ENCODE measurements at places on chromosomes 1 and 21.

DNA sequence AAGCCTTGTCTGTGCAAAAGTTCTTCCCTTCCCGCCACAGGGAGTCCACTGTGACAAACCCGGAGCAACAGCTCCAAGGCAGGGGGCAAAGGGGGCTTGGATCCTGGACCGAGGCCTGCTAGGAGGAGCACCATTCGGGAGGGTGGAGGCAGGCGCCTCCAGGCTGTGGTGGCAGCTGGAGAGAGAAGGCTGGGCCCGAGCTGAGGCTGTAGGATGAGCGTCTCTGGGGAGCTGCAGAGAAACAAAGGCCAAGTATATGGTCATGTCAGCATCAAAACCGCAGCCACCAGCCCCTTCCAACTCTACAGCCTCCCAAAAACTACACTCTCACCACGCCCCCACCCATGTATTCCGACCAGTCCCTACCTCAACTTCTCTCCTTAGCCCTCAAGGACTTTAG, 579 bp downstream of the SH3BP5L start:
- ATAC-seq: no peak

GRCh38 chr1:22259551-22260282, 116.8 kb upstream of the WNT4 start:
- ATAC-seq: no peak

- ATAC-seq: no peak
These were observed 1500.2 kb upstream of the PRMT6 start for GRCh38 chr1:105556266-105556665.

GRCh38 chr21:34830386-34831170, 161.8 kb downstream of the CLIC6 start:
- no peak for ATAC-seq

GRCh38 chr1:9569267-9569666, 19.4 kb upstream of the TMEM201 start:
- ATAC-seq: no peak

- no peak for ATAC-seq
These were observed 269.8 kb downstream of the S1PR1 start for GRCh38 chr1:101506541-101507164.

- ATAC-seq: no peak
These were observed 683.3 kb upstream of the CXADR start for GRCh38 chr21:16829532-16829931.

GRCh38 chr1:34603594-34603993, 151.3 kb upstream of the GJB5 start:
- ATAC-seq: no peak

DNA sequence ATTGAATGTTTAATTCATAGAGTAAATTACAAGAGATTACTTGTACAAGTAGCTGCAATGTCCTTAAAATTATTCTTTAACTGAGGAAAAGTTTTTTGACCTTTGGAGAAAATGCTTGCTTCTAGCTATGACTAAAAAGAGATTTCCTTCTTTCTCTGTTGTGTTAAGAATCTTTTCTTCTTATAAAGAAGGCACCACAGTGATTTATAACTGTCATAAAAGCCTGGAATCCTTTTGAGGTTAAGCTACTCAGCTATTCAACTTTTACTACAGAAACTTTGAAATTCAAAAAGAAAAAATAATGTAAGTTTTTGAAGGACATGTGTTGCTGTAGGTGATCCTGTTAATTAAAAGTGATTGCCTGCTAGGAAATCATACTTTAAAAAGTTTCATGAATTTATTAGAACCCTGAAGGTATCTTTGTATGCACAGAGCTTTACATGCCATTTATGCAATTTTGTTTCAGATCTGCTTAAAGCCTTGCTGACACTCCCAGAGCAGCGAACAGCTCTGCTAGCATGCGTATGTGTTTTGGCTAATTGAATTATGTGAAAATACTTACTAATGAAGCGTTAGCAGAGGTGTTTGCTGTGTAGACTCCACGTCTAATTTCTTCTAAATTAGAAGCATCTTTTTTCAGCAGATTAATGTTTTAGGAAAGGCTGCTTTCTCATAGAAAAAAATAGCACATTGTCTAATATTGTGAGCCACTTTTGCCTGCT, 94.7 kb upstream of the SMYD2 start:
- ATAC-seq: no peak

- ATAC-seq: no peak
These were observed 266.9 kb downstream of the TGFB2 start for GRCh38 chr1:218611916-218612585.

GRCh38 chr1:199706826-199707606, 320.5 kb upstream of the NR5A2 start:
- no peak for ATAC-seq

GRCh38 chr1:116062201-116062600, 49.0 kb upstream of the MAB21L3 start:
- no peak for ATAC-seq

DNA sequence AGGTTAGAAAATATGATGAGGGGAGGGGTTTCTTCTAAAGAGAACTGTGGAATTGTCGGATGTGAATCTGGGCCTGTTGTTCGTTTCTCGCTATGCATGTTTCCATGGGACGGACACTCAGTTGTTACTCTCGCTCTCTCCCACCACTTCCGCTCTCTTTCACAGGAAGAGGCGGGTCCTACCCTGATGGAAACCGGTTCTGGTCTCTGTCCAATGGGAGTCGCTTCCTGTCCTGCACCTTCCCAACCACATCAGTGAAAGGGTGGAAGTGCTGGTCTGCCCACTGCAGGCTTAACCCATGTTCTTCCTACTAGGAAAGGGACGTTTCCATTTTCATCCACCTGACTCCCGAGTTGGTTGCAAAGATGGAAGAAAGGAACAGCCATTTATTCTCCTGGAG, 119.4 kb downstream of the KCNJ15 start:
- ATAC-seq: no peak

DNA sequence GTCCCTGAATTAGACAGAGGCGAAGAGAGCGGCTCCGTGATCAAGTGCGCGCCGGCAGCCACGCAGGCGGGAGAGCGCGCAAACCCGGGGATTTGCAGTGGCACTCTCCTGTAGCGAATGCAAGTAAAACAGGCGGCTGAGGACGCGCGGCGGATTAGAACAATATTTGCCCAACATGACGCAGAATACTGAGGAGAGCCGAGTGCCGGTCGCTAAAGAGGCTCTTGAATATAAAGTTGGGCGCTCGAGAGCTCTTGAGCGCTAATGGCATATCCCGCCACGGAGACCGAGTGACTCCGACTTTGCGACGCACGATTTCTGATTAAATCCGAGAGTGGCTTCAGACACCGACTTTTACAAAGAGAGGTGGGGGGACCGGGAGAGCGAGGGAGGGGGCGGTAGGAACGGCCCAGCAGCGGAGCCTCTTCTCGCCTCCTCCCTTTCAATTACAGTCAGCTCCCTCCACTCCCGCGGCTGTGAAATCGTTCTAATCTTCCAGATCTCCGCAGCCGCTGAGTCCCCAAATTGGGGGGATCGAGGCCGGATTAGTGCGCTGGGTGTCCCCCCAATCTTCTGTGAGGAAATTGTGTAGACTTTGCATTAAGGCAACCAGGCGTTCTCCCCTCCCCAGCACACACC, 2.3 kb downstream of the PAX7 start:
- ATAC-seq: no peak

DNA sequence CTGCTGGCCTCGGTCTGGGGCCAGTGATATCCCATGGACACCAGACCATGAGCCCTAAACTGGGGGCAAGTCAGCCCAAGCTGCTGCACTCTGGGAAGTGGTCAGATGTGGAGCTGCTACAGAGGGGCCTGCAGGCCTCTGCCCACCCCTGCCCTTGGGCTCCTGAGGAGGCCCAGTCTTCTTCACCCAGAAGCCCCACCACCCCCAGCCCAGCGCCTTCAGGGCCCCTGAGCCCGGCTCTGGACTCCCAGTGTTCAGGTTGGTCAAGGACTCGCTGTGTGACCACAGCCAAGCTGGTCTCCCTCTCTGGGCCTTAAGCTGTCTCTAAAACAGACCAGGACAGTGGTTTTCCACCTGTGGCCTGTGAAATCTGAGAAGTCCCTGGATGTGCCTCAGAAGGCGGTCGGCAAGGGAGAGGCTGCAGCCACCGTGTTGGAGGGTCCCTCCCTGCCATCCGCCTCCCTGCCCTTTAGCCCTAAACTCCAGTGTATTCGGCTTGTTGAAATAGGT, 79.7 kb upstream of the TMEM51 start:
- ATAC-seq: peak; percentile 16

DNA sequence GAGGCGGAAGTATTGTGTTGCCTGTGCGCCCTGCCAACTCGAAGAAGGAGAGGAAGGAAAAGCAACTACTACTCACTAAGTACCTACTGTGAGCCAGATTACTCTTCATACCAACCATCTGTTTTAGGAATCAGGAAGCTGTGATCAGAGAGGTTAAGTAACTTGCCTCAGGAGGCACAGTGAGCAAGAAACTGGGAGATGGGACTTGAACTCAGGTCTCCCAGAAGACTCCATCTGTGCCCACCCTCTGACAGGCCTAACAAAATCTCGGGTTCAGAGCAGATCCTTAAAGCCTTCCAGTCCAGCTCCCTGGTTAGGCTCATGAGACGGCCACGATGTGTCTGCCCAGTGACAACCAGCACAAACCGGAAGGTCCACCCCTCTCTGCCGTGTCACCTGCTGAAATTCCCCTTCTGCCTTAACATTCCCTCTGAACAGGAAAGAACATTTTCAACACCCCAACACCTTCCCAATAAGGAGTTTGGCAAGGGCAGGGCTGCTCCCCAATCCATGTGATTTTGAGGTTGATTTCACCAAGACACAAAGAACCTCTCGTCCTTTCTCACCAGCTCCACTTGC, 230.1 kb downstream of the TOMM20 start:
- no peak for ATAC-seq

DNA sequence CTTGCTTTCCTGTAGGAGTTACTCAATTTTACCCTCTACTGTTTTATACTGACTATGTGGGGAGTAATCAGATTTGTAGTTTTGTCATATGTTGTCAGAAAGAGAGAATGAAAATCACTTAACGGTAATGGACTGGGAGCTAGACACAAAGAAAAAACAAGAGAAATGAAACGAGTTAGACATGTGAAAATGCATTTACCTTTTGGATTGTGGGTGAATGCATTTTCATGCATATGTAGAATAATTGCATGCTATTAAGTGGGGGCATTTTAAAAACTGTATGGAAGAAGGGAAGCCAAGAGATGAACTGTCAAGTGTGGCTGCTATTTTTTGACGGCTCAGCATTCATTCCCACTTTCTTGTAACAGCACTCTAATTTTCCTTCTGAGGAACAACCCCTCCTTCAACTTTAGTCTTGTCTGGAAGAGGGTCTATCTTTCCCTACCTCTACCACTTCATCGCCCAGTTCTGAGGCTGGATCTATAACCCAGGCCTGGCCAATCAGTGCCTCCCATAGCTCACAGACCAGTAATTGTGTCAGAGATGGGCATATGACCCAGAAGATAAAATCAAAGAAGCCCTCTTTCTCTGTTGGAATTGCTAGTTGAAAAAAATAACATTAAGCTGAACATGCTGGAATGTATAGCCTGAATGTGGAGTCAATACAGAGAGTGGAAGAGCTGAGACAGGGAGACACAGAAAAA, 5.2 kb upstream of the ZNF697 start:
- ATAC-seq: no peak

DNA sequence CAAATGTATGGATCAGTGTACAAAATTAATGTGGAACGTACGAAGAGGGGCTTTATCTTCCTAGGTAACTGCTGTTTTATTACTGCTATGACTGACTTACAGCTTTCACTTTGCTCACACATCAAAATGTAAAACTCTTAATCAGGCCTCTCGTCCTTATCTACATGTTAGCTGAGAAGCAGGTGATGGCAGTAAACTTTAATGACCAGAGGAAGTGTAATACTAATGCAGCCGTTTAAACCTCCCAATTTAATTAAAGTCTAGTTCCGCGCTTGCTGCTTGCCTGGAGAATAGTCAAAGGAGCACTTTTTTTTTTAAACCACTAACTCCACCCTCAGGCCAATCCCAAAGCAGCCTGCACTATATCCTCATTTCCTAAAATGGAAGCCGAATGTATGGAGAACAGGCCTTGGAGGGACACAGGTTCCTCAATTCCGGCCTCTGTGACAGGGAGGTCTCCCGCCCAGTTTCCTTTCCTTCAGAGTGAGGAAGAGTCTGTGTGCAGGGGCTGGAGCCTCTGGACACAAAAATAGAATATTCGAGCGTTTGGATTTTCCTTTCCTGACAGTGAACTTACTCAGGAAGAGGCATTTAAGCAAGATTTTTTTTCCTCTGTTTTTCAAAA, 36.7 kb upstream of the RASAL2 start:
- ATAC-seq: no peak

DNA sequence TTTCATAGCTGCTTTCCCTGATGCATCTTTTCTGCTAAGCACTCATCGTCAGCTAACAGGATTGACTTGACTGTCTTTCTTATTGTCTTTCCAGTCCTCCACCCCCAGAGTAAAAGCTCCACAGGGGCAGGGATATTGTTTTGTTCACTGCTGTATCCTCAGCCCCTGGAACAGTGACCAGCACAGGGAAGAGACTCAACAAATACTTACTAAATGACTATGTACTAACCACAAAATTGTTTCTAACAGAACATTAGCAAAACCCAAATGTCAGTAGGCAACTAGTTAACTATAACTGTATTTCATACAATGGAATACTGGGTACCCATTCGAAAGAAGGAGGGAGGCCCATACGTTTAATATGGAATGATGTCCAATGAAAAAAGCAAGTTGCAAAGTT, 53.0 kb downstream of the BCAR3 start:
- no peak for ATAC-seq

GRCh38 chr1:109184687-109185086, 29.0 kb upstream of the SARS1 start:
- ATAC-seq: no peak

DNA sequence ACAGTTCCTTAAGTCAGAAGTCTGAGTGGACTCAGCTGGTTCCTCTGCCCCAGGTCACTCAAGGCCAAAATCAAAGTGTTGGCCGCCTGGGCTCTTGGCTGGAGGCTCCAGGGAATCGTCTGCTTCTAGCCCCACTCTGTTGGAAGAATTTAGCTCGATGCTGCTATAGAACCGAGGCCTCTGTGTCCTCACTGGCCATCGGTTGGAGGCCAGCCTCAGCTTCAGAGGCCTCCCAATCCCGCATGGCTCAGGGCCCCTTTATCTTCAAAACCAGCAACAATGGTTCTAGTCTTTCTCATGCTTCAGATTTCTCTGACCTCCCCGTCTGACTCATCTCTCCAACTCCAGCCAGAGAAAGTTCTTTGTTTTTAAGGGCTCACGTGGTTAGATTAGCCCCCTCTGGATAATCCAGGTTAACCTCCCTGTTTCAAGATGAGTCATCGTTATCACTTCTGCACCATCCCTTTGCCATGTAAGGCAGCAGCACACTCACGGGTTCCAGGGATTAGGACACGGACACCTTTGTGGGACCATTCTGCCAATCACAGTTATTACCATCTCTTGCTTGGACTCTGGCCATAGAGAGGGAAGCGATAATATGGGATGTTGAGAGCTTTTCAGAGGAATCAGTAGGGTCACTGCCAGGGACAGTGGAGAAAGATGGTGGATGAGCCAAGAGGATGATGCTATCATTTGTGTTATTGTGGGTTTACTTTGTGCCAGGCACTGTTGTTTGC, 13.6 kb downstream of the FHAD1 start:
- no peak for ATAC-seq

DNA sequence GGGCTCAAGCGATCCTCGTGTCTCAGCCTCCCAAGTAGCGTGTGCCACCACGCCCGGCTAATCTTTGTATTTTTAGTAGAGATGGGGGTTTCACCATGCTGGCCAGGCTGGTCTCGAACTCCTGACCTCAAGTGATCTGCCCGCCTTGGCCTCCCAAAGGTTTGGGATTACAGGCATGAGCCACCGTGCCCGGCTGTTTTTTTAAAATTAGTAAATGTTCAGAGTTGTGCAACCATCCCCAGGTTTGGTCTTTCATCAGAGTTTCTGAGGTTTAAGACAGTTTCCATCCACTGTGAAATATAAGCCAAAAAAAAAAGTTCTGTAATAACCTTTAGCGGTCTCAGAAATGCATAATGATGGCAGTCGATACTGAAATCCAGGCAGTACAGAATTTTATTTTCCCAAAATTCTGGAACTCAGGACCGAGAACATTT, 550 bp upstream of the SYT11 start:
- ATAC-seq: peak; percentile 40

All from gastroesophageal sphincter (tissue), 4 donors.